ENCODE measurements at places on chromosomes 7 and 10. TPM values are rescaled to one million over a fixed set of nuclear protein-coding genes. Genes with fewer than 3 reads are reported as not detected.

ASB10 gene
- total RNA-seq, result not detected

GRCh38 chr10:112208997-112209396 is 25.4 kb upstream of the GPAM start:
- no peak for DNase-seq
- H3K4me1 ChIP-seq, result no peaks in the 10 kb centered on the region
- no peak overlapping the region for H3K27ac ChIP-seq
- H3K36me3 ChIP-seq, result no peaks in the 10 kb centered on the region
- H3K27me3 ChIP-seq, result peaks cover 9% of the 10 kb centered on the region

OR13A1 gene
- total RNA-seq, result not detected

DNA sequence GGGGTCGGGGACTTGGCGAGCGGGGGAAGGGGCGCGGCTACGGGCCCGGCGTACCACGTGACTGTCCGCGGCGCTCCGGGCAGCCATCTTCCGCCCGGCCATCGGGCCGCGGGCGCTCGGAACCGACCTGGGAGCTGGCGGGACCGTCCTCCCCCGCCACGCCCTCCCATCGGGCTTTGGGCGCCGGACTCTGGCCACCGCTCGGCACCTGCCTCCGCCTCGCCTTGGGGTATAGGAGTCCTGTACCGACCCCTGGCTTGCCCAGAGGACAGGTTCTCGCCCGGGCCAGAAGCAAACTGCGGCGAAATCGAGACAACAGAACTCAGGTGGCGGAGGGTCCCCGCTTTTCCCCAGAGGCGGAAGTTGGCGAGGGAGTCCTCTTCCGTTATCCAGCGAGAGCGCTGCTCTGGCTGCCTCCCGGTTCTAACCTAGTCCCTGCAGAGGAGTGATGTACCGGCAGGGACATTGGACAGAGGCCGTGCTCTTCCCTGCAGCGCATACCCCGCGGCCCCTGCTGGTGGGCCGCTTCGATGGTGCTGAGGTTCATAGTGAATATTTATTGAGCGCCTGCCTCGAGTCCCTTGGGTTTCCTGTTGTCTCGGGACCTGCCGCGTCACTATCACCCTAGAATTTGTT is 1.2 kb upstream of the SGMS1 start:
- no peaks in the 10 kb centered on the region for H3K36me3 ChIP-seq
- H3K27me3 ChIP-seq, result no peaks in the 10 kb centered on the region
- peak overlapping the region; percentile 71 for H3K4me3 ChIP-seq

- no peaks in the 10 kb centered on the region for H3K4me1 ChIP-seq
- H3K27ac ChIP-seq, result no peak overlapping the region
Measured at GRCh38 chr10:97074256-97075145, 111.3 kb downstream of the SLIT1 start.

CYP2C19 gene
- total RNA-seq, result not detected

DNA sequence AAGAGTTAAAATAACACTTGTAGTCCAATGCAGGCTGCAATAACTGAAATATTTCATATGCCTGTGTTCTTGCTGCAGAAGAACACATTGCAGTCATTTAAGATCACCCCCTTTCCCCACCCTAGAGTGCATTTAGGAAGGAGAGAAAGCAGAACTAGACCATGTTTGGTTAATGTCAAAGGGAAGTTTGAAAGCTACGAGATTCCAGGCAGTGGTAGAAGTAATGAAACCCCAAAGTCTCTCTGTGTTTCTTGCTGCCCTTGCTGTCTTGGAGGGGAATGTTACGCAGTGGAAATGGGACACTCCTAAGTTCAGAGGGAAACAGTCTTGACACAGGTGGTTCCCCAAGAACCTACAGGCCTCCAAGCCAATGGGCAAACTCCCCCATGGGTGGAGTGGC is 242.9 kb downstream of the PTEN start:
- H3K27ac ChIP-seq, result no peak overlapping the region
- no peaks in the 10 kb centered on the region for H3K27me3 ChIP-seq
- peaks cover 6% of the 10 kb centered on the region for H3K4me1 ChIP-seq
- H3K4me3 ChIP-seq, result no peak overlapping the region
- no peak for DNase-seq

AS3MT gene
- total RNA-seq, result 0.77 TPM

GRCh38 chr10:68781613-68782574 is 45.4 kb upstream of the STOX1 start:
- H3K4me3 ChIP-seq, result no peak overlapping the region
- H3K36me3 ChIP-seq, result peaks cover 61% of the 10 kb centered on the region
- DNase-seq, result no peak

- no peak for DNase-seq
- peaks cover 26% of the 10 kb centered on the region for H3K4me1 ChIP-seq
- H3K27ac ChIP-seq, result no peak overlapping the region
Measured at GRCh38 chr7:101241443-101242349, 3.2 kb downstream of the FIS1 start.

DNA sequence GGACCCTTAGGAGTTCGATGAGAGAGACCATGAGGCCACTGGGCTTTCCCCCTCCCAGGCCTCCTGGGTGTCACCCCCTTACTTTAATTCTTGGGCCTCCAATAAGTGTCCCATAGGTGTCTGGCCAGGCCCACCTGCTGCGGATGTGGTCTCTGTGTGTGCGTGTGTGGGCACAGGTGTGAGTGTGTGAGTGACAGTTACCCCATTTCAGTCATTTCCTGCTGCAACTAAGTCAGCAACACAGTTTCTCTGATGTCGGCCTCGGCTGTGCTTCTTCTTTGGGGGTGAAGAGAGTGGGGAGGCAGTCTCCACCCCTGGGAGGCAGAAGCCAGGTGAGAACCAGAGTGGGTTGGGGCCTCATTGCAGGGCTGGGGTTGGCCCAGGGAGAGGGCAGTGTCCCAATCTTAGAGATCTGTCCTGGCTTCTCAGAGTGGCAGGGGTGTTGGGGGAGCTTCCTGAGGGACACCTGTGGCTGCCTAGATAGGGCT is 1.5 kb downstream of the PVRIG start:
- peaks cover 85% of the 10 kb centered on the region for H3K4me1 ChIP-seq
- H3K27me3 ChIP-seq, result no peaks in the 10 kb centered on the region
- peaks cover 38% of the 10 kb centered on the region for H3K36me3 ChIP-seq
- H3K4me3 ChIP-seq, result peak overlapping the region; percentile 89
- peak overlapping the region; percentile 99 for H3K27ac ChIP-seq

GRCh38 chr7:101518336-101518735 is 110.8 kb downstream of the MYL10 start:
- DNase-seq, result no peak
- no peak overlapping the region for H3K4me3 ChIP-seq
- no peaks in the 10 kb centered on the region for H3K4me1 ChIP-seq
- no peak overlapping the region for H3K27ac ChIP-seq

SPDYE8 gene
- not detected for total RNA-seq

GRCh38 chr10:35700487-35700882 is 58.4 kb upstream of the FZD8 start:
- H3K27me3 ChIP-seq, result no peaks in the 10 kb centered on the region
- no peaks in the 10 kb centered on the region for H3K4me1 ChIP-seq
- no peak for DNase-seq

- no peaks in the 10 kb centered on the region for H3K36me3 ChIP-seq
- H3K4me1 ChIP-seq, result no peaks in the 10 kb centered on the region
- H3K4me3 ChIP-seq, result no peak overlapping the region
Measured at GRCh38 chr10:130416334-130417150, 280.4 kb downstream of the GLRX3 start.

DNA sequence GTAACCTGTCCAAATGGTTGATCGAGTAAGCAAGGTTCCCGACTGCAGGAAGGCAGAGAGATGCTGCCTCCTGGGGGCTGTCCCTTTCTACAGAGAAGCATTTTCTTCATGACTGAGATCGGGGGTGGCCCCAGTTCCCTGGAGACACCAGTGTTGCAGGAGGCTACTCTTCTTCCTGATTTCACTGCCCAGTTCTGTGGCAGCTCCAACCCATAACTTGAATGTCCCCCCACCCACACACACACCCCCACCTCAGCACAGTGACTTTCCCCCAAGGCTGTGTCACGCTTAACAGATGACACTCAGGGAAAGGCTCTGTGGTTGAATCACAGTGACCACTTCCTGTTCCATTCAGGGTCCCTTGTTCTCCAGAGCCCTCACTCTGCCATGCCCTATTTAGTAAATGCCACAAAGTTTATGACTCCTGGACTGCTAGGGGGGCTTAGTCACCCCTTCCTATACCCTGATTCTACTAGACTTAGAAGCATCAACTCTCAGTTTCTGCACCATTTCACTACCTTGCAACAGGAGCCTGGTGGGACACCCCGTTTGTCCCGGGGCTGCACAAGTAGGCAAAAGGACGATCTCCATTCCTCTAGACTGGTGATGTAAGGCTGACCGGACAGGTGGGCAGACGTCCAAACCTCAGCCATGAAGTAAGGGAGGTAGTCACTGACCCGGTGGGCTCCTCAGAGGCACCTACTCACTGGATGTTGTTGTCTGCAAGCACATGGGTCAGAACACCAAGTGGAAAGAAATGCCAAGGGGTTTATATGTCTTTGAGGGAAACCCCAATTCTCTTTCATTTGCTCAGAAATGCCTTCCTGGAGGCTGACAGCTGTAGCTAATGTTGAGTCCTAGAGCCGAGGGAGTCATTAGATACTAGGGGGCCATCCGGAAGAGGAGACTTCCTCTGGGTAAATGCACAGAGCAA is 31.3 kb upstream of the SMC3 start:
- no peak overlapping the region for H3K4me3 ChIP-seq
- peaks cover 15% of the 10 kb centered on the region for H3K4me1 ChIP-seq
- no peak overlapping the region for H3K27ac ChIP-seq
- H3K36me3 ChIP-seq, result no peaks in the 10 kb centered on the region
- peak; percentile 14 for DNase-seq
- H3K27me3 ChIP-seq, result no peaks in the 10 kb centered on the region

C10orf67 gene
- not detected for total RNA-seq

BRAF gene
- 49.9 TPM for total RNA-seq

DNA sequence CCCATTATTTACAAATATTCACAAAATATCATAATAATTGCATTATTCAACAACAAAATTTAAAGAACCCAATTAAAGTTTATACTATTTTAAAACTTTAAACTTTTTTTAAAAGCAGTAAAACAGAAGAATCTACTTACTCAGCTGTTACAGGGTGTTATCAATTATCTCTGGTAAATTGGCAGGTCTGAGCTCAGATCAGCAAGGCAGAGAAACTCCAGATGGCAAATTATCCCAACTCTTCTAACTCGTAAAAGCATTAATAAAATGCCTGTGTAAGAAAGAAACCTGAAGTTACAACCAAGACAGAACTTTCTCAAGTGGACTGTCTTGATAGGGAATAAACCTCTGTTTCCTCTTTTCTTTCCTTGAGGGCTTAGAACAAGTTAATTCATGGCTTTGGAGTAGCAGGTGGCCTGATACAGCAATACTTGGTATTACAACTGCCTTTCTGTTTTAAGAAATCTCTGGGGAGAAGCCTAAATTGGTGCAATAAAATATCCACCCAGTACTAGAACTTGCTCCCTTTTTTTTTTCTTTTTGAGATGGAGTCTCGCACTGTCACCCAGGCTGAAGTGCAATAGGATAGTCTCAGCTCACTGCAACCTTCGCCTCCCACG is 275.3 kb upstream of the MKLN1 start:
- peaks cover 53% of the 10 kb centered on the region for H3K36me3 ChIP-seq
- H3K4me3 ChIP-seq, result no peak overlapping the region
- no peaks in the 10 kb centered on the region for H3K27me3 ChIP-seq

GRCh38 chr7:117113871-117114270 is 160.6 kb downstream of the ST7 start:
- DNase-seq, result no peak
- no peaks in the 10 kb centered on the region for H3K27me3 ChIP-seq
- H3K36me3 ChIP-seq, result no peaks in the 10 kb centered on the region
- H3K27ac ChIP-seq, result no peak overlapping the region
- H3K4me1 ChIP-seq, result peaks cover 10% of the 10 kb centered on the region
- H3K4me3 ChIP-seq, result no peak overlapping the region

- no peaks in the 10 kb centered on the region for H3K4me1 ChIP-seq
- no peaks in the 10 kb centered on the region for H3K36me3 ChIP-seq
- no peaks in the 10 kb centered on the region for H3K27me3 ChIP-seq
- DNase-seq, result no peak
- no peak overlapping the region for H3K4me3 ChIP-seq
- no peak overlapping the region for H3K27ac ChIP-seq
Measured at GRCh38 chr10:78727251-78727650, 341.5 kb upstream of the ZMIZ1 start.

- H3K36me3 ChIP-seq, result no peaks in the 10 kb centered on the region
- peaks cover 21% of the 10 kb centered on the region for H3K4me1 ChIP-seq
- H3K27ac ChIP-seq, result no peak overlapping the region
- H3K4me3 ChIP-seq, result no peak overlapping the region
- no peak for DNase-seq
- no peaks in the 10 kb centered on the region for H3K27me3 ChIP-seq
Measured at GRCh38 chr10:32149252-32149955, 93.2 kb upstream of the KIF5B start.

DNA sequence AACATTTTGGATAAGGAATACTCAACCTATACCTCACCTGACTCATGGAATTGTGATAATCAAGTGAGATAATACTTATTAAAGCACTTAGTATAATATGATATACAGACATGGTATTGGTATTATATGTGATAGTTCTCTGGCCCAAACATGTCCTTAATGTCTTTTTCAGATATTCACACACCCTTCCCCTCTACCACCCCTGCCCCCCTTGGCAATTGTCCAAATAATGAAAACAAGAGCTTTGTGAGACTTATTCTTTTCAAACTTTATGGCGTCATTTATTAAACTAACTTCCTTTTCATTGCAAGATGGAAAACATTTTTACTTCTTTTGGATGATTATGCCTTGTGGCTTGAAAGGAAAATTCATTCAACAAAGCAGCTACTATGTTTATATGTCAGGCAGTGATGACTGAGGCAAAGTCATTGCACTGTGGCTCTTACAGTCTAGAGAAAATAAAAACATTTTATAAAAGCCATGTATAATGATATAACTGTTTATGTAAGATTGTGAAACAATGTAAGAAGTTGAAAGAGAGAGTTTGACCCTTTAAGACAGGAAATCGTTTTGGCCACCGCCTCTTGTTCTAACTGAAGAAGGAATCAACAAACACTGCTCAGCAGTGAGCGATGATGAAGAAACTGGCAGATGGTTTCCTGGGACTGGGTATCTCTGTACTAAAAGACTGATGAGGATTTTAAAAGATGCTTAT is 27.4 kb downstream of the MINPP1 start:
- no peaks in the 10 kb centered on the region for H3K36me3 ChIP-seq
- no peaks in the 10 kb centered on the region for H3K27me3 ChIP-seq
- H3K4me1 ChIP-seq, result no peaks in the 10 kb centered on the region

SVIL gene
- total RNA-seq, result 38.5 TPM

- no peaks in the 10 kb centered on the region for H3K36me3 ChIP-seq
- no peak overlapping the region for H3K4me3 ChIP-seq
- H3K27ac ChIP-seq, result no peak overlapping the region
- DNase-seq, result no peak
- peaks cover 6% of the 10 kb centered on the region for H3K27me3 ChIP-seq
Measured at GRCh38 chr10:70679498-70679897, 7.2 kb downstream of the ADAMTS14 start.

GRCh38 chr7:129066290-129067131 is 11.6 kb upstream of the TNPO3 start:
- H3K27me3 ChIP-seq, result no peaks in the 10 kb centered on the region
- H3K36me3 ChIP-seq, result no peaks in the 10 kb centered on the region
- no peak for DNase-seq

Measured in CD4-positive, alpha-beta T cell (primary cell).